Ureter (tissue), 1 donor: ENCODE measurements at places on chromosomes 6 and 20. TPM values are rescaled to one million over a fixed set of nuclear protein-coding genes. Genes with fewer than 3 reads are reported as not detected.

Gene SCAF8
- total RNA-seq, result 73.3 TPM

Gene RGL2
- 163 TPM for total RNA-seq

Gene HEY2
- 2.0 TPM for total RNA-seq

Gene CLPSL2
- not detected for total RNA-seq

DNA sequence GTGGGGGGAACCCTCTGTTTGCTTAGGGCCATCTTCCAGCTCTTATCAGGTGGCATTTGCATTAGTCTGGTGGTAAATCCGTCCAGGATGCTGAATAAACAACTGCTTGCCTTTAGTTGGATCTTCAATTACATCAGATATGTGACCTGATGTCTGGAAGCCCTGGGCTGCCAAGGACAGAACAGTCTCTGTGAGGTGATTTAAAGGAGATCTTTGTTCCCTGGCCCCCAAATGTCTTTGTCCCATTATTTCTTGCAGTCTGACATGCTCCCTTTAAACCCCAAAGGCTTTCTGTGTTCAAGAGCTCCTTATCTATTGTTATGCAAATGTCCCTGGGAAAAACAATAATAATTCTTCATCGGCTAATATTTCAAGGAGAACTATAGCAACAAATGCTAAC, 84.6 kb upstream of the SPTLC3 start:
- no peak for DNase-seq

DNA sequence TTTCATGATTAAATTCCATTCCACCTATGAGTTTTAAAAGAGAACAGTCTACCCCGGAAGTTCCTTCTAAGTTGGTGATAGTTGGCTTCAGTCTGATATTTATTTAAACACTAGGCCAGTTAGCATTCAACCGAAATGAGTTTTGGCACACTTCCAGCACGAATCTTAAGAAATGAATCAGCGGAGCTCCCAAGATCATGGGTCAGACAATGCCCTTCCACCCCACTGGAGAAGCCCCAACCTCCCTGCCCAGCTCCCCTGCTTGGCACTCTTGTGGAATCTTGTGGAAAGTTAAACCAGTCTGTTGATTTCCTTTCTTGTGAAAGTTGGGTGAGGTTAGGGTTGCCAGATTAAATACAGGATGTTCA, 64.3 kb downstream of the MKKS start:
- DNase-seq, result peak; percentile 45

DNA sequence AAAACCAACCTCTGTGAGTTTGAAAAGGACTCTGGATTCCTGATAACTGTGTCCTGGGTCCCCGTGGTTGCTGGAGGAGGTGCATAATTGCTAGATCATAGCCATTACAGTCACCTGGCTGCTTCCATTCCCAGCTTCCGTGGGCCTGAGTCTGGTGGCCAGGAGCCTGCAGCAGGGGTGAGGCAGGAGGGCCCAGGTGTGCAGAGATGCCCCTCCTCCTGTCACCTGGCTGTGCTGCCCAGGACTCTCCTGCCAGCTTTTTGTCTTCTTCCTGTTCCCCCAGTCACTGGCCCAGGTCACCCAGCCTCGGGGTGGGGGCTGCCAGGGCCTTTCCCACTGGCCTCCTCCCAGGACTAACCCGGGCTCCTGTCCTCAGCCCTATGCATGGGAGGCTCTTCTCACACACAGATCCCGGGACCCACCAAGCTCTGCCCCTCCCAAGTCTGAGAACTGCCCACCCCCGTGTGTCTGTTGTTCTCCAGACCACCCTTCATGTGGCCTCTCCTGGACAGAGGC, 30.0 kb downstream of the RAET1L start:
- DNase-seq, result no peak

DNA sequence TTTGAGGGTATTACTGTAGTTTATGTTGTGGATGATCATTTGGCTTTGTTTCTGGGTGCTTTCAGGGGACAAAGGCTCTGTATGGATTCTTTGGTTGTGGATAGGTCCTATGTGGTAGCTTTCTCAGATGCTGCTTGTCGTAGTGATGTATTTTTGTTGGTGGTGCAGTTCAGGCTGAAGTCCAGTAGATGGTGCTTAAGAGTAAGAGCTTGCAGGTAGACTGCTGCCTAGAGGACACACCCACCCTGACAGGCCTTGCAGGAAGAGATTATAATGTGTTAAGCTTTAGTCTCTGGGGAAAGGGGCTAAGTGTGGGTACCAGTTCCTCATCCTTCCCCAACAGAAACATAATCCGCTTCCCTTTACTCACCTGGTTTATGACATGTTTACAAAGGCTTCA, 62.6 kb upstream of the ADGRB3 start:
- no peak for DNase-seq

GRCh38 chr20:38888059-38888831, 38.0 kb upstream of the FAM83D start:
- no peak for DNase-seq

DNA sequence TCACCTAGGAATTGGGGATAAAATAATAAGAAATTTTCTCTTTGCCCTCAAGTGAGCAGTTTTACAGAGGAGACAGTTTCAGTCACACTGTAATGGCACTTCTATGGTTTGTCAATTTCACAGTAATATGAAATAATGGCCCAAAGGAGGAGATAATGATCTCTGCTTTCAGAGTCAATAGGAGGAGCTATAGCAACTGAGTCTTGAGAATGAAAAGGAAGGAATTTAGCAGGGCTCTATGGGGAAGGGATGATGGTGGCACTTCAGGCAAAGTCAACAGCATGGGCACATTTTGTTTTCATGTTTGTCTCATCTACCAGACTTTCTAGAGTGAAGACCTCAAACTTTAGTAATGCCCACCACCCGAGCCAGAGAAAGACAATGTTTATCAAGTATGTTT, 138.3 kb upstream of the HMGN3 start:
- DNase-seq, result no peak
